Muscle of leg (tissue), 16 donors: ENCODE measurements at places on chromosomes 5 and 9.

DNA sequence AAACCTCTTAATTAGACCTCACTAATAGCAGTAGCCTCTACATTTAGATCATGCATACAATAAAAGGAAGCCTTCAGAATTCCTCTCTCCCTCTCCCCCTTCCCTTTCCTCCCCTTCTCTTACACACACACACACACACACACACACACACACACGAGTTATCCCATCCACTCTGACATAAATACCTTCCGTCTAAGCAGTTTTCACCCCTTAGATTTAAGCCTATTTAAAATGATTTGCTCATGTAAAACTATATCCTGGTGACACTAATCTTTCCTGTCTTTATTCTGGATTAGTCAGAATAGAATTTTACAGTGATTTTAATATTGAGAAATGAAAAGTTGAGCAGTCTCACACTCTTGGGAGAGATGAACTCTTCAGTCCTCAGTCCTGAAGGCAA, 35.0 kb downstream of the PRELID2 start:
- no peak for DNase-seq

DNA sequence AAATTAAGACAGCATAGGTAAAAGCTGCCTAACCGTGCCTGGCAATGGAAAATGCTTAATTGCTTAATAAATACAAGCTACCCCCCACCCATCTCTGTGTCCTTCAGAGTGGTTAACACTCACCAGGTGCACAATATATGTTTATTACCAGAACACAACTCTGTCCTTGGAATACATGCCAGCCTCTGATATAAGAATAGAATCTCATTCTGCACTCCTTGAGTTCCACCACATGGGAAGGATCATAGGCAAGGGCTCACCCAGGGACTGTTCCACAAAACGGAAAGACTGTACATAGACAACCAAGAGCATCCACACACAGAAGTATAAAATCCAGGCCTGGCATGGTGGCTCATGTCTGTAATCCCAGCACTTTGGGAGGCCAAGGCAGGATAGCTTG, 91.4 kb downstream of the STRBP start:
- DNase-seq: no peak

DNA sequence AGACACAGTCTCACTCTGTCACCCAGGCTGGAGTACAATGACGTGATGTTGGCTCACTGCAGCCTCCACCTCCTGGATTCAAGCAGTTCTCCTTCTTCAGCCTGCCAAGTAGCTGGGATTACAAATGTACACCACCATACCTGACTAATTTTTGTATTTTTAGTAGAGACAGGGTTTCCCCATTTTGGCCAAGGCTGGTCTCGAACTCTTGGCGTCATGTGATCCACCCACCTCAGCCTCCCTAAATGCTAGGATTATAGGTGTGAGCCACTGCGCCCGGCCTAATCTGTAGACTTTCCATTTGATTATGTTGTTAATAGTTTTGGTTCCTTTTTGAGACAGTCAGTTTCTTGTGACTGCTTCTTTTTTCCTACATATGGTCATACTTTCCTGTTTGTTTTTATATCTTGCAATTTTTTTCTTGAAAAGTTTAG, 31.0 kb downstream of the MTREX start:
- no peak for DNase-seq

GRCh38 chr5:219460-219863, 1.3 kb downstream of the SDHA start:
- DNase-seq: no peak

- DNase-seq: no peak
Measured at GRCh38 chr9:93437996-93438395, 13.5 kb upstream of the FAM120A start.
